Bronchial smooth muscle cell (primary cell): ENCODE measurements at places on chromosomes 1 and 21. TPM values are rescaled to one million over a fixed set of nuclear protein-coding genes. Genes with fewer than 3 reads are reported as not detected.

Gene AK5
- total RNA-seq = 60.4 and 63.6 TPM in 2 replicates

Gene OR2L2
- not detected in 2 replicates for total RNA-seq

Gene FALEC
- total RNA-seq = 1.0 and 1.6 TPM in 2 replicates

Gene MFSD2A
- total RNA-seq = 0.63 and 0.69 TPM in 2 replicates

Gene PDE9A
- total RNA-seq = 0.16 TPM in 1 of 2 replicates, not detected in the other

Gene USP16
- total RNA-seq = 29.4 and 33.7 TPM in 2 replicates

Gene SMAP2
- total RNA-seq = 10.6 and 17.5 TPM in 2 replicates

Gene SPRR3
- total RNA-seq = 0.43 TPM in 1 of 2 replicates, not detected in the other

Gene DUSP12
- total RNA-seq = 28.5 and 31.2 TPM in 2 replicates

Gene GCSAML
- total RNA-seq = not detected in 2 replicates

Gene APP
- total RNA-seq = 731 and 911 TPM in 2 replicates

Gene SMIM1
- total RNA-seq = 3.5 and 4.1 TPM in 2 replicates

Gene ATP1A1
- total RNA-seq = 69.0 and 101 TPM in 2 replicates

Gene SKI
- 11.2 and 14.3 TPM in 2 replicates for total RNA-seq
